ENCODE measurements at places on chromosomes 3 and 15. TPM values are rescaled to one million over a fixed set of nuclear protein-coding genes. Genes with fewer than 3 reads are reported as not detected.

DNA sequence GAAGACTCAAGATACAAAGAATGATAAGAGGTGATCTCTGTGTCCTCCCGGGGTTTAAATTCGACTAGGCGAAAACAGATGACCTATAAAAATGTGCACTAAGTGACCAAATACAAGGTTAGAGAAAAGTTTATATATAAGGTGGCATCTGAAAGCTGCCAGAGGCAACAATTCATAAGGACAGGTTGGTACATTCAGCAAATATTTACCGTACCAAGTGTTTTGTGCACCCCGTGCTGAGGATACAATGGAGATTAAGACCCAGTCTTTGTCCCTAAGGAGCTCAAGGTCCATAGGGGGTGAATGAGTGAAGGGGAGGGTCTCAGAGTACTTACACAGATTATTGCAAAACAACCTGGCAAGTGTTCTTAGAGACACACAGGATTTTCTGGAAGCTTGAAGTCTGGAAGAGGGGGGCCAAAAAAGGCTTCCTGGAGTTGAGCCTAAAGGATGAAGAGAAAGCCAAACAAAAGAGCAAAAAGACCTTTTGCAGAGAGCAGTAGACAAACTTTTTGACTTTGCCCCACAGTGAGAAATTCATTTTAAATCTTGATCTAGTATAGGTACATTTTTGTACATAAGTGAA, 71.4 kb upstream of the LRIG1 start:
- no peak for DNase-seq

DNA sequence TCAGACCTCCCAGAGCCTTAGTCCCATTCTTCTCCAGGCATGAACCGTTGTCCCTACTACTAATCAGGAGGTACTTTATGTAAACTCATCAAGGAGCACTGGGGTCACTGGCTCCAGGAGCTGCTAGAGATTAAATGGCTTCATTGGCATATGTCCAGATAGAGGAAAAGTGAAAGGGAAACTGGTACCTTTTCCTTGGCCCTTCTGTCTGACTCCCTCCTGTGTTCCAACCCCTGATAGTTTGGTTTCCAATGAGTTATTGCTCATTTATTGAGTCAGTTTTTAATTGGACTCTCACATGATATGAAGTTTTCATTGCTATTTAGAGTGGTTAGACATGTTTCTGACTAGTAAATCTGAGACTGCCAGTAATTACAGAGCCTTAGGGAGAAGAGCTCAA, 130.5 kb upstream of the BFSP2 start:
- no peak for DNase-seq

DNA sequence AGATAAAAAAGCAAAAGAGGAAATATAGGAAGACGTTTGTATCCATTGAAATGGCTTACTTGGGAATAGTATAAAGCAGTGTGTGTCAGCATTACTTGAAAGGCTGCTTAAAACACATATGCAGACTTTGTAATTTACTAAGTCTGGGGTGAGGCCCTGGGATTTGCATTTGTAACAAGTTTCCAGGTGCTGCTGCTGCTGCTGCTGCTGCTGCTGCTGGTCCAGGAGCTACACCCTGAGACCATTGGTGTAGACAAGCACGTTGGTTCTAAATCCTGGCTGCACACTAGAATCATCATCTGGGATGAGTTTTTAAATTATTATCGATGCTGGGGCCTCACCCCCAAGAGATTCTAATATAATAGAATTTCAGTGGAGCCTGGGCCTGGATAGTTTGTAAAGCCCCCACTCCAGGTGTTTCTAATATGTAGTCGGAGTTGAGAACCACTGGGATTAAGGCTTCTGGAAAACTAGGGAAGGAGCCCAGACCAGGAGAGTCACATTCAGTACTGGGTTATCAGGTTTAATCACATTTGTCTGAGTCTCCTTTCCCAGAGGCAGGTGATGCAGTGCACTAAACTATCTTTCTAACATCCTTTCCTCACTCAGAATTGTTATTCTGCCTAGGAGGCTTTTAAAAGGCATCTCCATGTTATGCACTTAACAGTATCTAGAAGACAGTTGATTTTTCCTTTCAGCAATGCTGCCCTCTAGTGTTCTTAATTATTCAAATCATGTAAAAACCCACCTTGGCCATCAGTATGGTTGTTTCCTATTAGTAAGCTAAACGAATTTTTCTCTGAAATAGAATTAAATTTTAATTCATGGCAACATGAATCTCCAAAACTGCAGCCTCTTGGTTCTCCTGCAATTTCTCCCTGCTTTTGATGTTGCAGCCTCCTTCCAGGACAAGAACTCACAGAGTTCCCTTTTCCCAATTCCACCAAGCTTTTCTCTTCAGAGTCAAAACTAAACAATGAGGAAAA, 45.4 kb downstream of the SSR3 start:
- DNase-seq: no peak

DNA sequence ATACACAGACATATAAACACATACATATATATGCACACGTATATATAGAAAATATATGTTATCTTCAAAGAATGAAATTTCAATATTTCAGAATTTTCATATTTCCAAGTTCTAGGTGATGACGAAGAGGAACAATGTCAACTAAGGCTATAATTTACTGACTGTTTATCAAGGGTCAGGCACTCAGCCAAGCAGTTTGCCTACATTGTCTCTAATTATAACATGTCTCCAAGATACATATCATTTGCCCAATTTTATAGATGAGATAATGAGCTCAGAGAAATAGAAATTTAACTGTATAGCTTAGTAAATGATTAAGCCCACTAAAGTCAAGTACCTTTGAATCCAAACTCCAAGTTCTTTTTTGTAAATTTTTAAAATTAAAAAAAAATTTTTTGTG, 99.9 kb upstream of the PLSCR4 start:
- DNase-seq: no peak

DNA sequence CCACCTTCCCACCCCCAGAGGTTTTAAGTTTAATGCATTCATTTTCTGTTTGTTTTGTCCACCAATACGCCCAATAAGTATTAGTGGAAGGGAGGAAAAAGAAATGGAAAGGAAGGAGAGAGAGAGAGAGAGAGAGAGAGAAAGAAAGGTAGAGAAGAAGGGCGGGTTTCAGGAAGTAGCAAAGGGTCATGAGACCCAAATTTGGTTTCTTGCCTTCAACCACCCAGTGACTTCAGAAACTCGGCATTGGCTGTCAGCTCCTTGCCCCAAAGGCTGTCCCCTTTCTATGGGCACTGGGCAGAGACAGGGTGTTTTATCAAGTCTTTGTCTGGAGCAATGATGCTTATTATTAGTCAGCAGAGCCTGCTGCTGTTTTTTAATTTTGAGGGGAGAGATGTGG, 13.5 kb upstream of the NR1D2 start:
- no peak for DNase-seq

- no peak for DNase-seq
Measured at GRCh38 chr3:125322166-125322565, 53.0 kb downstream of the ZNF148 start.

DNA sequence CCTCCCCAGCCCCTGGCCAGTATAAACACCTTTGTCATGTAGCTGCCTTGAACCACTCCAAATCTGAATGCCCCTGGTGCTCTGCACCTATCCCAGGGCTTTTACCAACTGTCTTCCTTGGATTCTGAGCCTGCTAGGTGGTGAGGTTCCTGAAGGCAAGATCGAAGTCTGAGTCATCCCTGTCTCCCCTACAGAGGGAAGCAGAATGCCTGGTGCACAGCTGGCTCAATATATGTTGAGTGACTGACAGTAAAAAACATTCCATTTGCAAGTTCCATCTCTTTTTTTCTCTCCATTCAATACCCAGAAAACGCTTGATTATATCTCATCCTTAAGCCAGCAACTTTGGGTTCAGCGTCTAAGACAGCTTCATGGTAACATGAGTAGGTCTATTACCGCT, 24.7 kb downstream of the SLC24A1 start:
- no peak for DNase-seq

DNA sequence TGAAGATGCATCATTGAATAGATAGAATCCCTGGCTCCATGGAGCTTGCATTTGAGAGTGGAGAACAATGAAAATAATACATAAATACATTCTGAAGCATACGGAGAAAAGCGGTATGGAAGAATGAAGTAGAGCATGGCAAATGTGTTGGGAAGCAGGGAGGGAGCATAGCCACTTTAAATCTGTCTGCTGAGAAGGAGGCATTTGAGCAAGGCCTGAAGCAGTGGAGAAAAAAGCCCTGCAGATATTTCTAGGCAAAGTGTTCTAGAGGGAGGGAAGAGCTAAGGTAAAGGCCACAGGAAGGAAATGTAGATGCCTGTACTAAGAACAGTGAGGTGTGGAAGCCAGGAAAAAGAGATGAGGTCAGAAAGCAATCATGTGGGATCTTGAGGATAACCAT, 484.8 kb downstream of the CNTN3 start:
- no peak for DNase-seq

GRCh38 chr15:69035205-69035917, 20.9 kb downstream of the NOX5 start:
- no peak for DNase-seq

DNA sequence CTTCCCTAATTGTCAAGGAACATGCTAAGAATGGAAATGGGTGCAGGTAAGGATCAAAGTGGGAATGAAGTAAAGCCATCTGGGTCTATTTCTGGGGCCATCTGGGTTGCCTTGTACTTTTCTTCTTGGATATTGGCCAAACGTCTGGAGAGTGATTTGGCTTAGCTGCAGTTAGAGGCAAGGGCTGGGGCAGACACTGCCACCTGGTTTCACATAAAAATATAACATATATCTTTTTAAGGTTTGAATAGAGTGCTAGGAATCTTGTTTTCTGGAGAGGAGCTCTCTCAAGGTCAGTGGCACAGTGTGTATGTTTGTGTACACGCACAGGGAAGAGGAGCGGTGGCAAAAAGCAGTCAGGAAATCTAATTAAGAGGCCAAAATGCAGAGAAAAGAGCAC, 24.7 kb upstream of the EOMES start:
- no peak for DNase-seq

DNA sequence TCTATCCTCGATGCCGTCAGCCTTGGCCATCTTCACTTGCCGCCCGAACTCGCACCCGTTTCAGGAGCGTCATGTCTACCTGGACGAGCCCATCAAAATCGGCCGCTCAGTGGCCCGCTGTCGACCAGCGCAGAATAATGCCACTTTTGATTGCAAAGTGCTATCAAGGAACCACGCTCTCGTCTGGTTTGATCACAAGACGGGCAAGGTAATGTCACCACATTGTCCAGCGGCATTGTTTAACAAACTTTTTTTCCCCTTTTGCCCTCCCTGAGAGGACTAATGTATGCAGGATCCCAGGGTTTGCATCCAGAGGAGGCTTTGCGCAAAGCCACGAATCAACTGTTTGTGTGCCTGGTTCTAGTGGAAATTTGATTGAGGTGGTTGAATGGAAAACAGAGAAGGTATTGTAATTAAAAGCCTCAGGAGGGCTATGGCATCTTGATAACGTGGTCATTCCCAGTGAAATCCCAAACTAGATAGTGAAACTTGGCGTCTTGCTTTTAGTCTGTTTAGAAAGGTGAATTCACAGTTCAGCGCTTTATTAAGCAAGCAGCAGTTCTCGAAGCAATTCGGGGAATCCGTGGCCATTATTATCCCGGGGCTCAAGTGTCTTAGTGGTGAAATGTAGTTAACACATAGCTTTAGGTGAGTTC, 1.7 kb downstream of the SLMAP start:
- peak; percentile 48 for DNase-seq

GRCh38 chr3:66353530-66353929, 132.7 kb downstream of the SLC25A26 start:
- DNase-seq: no peak

DNA sequence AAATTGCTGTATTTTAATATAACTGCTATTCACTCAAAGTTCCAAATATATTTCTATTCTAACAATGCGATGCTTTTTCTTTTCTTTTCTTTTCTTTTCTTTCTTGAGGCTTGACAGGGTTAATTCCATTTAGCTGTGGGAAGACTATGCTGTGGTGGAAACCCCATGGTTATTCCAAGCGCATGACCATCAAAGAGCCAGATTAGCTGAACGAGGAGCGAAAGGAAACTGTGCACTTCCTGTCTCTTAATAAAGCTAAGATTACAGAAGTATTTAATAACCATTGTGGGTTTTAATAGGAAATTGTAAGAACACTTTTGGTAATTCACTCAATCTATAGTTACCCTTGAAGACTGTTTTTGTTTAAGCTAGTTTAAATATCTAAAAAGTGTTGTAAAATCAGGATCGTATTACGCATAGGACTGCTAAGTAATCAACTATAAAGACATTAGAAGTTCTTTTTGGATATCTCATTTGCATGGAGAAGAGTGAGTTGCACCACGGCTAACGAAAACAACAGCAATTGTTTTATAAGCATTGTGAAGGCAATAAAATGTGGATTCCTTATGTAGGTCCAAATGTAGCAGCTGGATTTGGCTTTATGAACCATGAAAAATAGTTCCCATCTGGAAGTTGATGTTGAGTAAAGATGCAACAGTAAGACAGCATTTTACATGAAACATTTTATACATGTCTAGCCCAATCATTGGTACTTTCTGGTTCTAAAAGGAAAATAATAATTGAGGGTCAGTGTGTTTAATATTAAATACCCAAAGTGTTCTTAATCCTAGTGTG, 105.4 kb downstream of the ZIC1 start:
- DNase-seq: no peak

DNA sequence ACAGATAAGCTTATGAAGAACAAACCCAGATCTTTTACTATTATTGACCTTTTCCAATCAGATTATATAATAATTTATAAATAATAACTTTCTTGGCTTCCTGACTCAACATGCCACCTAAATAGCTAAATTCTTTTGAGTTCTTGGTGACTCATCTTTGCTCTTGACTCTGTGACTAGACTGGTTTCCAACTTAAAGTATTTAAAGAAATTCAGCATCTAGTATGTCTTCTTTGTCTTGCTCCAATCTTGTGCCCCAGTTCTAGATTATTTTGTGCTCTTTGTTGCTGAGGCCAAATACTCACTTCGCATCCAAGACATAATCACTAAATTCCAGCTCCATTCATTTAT, 483.2 kb upstream of the TBL1XR1 start:
- no peak for DNase-seq

DNA sequence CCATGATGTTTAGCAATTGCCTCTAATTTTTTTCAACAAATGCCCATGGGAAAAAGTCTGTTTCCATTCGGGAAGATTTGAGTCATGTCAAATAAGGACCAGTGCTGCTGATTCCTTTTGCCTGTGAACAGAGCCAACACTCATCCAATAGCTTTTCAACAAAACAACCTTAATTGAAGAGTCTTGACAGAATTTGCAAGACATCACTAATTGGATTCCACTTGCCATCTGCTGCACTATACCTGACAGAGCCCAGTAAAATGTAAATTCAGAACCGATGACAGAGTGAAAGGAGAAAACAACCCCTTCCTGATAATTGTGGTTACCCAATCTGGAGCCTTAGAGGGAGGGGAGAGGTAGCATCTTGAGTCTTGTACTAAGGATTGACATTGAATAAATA, 426.7 kb downstream of the AGBL1 start:
- DNase-seq: no peak

DNA sequence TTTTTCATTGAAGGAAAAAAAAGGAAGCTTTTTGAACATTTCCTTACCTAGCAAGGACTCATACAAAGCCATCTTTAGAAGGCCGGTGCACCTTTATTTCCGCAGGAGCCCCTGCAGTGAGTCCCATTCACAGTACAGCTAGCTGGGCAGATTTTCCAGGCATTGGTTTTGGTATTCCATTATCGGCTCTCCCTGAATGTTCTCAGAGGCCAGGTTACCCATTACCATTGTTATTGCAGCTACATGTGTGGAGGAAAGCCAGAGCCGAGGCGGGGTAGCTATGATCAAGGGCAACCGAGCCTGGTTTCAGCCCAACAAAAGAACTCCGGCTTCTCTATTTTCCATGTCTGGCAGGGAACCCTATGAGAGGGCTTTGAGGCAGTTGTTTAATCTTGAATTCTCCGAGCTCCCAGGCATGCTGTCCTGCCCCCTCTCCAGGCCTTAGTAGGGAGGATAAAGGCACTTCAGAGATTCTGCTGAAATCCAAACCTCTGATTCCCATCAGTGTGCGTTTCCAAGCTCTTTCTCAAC, 100.3 kb downstream of the LRRK1 start:
- DNase-seq: no peak

Gene ALG3
- 93.7 TPM for polyA plus RNA-seq

Gene RBM5
- polyA plus RNA-seq: 31.1 TPM
